ENCODE measurements at places on chromosomes 4 and X. TPM values are rescaled to one million over a fixed set of nuclear protein-coding genes. Genes with fewer than 3 reads are reported as not detected.

Gene CCDC120
- total RNA-seq = 0.98 TPM

Gene TLR8
- not detected for total RNA-seq

Gene PNMA6F
- not detected for total RNA-seq

Gene MTMR8
- total RNA-seq = 0.07 TPM

Gene ARMCX2
- 167 TPM for total RNA-seq

Gene DSPP
- total RNA-seq = not detected

Gene FANCB
- 3.3 TPM for total RNA-seq

Gene ZIC3
- total RNA-seq = not detected

Gene SMIM10L2A
- 0.79 TPM for total RNA-seq

Gene SPATA4
- 0.23 TPM for total RNA-seq

Gene SLIT2
- total RNA-seq = 15.1 TPM

Gene ZC4H2
- total RNA-seq = 4.0 TPM

Gene PAGE3
- total RNA-seq = not detected

Gene XPNPEP2
- total RNA-seq = 1.2 TPM

Gene MXRA5
- total RNA-seq = 0.65 TPM

Gene USP38
- total RNA-seq = 24.5 TPM

Gene SUPT20HL2
- total RNA-seq = not detected

Gene MAOA
- total RNA-seq = 18.7 TPM

Gene LDB2
- total RNA-seq = 11.3 TPM

Gene EMCN
- total RNA-seq = 3.6 TPM

Gene CXCL8
- total RNA-seq = 23.3 TPM

Gene CXCL6
- total RNA-seq = 19.6 TPM

Gene HTRA3
- total RNA-seq = 5.4 TPM
